ENCODE measurements at places on chromosomes 2 and 18.

GRCh38 chr2:113203901-113204519, 30.2 kb downstream of the PSD4 start:
- peak; percentile 92 for DNase-seq

DNA sequence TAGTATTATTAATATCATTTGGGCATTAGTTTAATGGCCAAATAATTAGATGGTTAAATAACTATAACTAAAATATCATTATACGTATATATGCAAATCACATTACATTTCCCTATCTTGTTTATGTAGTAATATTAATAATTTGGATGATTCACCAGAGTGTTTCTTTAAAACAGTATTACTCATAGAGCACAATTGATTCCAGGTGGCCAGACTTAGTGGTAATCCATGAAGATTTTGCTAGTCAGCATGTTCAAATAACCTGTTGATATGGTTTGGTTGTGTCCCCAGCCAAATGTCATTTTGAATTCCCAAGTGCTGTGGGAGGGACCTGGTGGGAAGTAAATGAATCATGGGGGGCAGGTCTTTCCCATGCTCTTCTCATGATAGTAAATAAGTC, 782.3 kb downstream of the LRP1B start:
- no peak for DNase-seq

DNA sequence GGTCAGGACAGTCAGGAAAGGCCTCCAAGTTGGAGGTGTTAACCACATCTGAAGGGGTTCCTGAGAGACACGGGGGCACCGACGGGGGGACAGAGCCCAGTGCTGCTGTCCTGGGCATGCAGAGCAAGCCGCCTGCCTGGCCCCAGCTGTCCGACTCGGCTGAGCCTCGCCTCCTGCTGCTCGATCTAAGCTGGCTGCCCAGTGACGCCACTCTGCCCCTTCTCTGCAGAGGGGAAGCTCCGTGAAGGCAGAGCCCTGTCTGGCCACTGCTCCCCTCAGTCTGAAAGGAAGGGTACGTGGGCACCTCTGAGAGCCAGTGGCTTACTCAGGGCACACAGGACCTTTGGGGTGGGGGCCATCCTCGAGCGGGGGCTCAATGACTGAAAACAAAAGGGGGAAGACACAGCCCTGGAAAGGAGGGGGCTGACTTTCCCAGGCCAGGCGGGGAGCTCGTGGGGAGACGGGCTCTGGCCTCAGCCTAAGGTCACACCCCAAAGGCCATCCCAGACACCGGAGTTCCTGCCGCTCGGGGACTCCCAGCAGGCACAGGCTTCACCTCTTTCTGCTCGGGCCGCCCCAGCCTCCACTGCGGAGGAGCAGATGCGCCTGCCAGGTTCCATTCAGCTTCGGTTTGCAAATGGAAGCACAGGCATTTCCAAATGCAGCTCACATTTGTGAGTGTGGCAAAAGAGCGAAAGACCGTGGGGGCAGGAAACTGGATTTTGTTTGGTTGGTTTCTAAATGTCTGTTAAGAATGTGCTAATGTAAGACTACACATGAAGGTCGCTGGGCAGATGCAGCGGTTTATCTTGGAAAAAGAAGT, 136.9 kb downstream of the HDAC4 start:
- no peak for DNase-seq

GRCh38 chr18:44841221-44841620, 160.5 kb downstream of the SETBP1 start:
- DNase-seq = no peak

DNA sequence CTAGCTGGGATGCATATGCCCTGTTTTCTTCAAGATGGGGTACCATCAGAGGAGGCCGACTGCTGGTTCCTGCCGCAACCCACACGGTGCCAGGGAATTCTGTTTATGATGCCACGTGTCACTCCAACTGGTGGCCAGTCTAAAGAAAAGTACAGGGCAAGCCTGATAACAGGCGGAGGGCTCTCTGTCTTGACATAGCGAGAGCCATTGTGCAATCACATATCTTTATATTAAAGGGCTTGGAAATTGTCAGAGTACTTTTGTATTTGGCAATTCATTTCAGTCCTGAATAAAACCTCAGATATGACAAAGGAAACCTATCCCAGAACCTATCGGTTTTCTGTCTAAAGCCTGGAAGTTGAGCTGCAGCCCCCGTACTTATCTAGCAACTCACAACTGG, 768.4 kb downstream of the TDRD15 start:
- DNase-seq = no peak

- DNase-seq = peak; percentile 57
These were observed 464 bp upstream of the TLX2 start for GRCh38 chr2:74513605-74514367.

- no peak for DNase-seq
These were observed 69.1 kb downstream of the SRBD1 start for GRCh38 chr2:45542013-45542412.

- DNase-seq = no peak
These were observed 133.8 kb upstream of the RNF152 start for GRCh38 chr18:62026586-62026985.

DNA sequence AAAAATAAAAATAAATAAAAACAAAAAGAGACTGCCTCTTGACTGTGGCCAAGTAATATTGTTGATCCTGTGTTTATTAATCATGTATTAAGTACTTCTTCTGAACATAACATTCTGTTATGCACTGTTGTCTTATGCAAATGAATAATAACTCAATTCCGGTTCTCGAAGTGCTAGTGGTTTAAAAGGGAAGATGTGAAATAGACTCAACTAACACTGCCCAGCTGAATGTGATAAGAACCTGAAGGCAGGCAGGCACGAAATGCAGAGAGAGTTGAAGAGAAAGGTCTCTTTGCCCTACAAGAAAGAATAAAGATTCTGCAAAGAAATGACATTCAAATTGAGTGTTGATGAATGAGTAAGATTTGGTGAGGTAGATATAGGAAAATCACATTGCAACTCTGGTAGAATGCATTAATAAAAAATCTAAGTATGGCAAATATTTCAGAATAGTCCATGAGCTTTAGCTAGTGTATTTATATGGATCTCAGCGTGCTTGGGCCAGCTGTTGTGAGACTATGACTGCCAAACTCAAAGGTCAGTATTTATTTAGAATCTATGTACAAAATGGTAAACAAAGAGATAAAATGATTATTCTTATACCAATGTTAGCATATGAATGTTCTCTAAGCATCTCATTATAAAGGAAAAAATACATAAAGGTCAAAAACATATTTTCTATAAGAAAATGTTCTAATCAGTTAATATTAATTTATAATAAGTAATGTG, 352.3 kb upstream of the CDH7 start:
- DNase-seq = no peak

GRCh38 chr2:26465981-26466471, 11.9 kb downstream of the OTOF start:
- no peak for DNase-seq

GRCh38 chr2:110691612-110692258, 13.9 kb upstream of the BUB1 start:
- DNase-seq = no peak

- DNase-seq = no peak
These were observed 12.4 kb downstream of the NMI start for GRCh38 chr2:151277067-151277466.

DNA sequence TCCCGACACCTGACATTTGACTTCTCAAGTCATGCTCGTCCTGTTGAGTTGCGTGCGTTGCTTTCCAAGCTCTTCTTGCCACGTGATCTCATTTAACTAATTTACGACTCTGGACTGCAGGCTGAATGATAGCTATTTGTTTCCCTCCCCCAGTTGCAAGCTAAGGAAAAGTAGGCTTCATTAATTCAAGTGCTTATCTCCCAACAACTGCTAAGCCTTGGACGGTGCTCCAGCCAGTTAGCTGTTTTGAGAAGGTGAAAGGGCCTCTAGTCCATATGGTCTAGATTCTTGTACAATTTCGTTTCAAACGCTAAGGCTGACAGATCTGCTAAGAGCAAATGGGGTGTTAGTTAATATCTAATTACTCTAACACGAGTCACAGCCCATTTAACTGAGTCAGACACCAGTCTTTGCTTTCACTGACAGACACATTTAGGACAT, 21.1 kb downstream of the GPR45 start:
- DNase-seq = no peak

- peak; percentile 72 for DNase-seq
These were observed at the start of gene DGKD for GRCh38 chr2:233353769-233354499. DGKD (plus strand) TSS chr2:233354494; CDS start chr2:233354519, 25 bp downstream.

DNA sequence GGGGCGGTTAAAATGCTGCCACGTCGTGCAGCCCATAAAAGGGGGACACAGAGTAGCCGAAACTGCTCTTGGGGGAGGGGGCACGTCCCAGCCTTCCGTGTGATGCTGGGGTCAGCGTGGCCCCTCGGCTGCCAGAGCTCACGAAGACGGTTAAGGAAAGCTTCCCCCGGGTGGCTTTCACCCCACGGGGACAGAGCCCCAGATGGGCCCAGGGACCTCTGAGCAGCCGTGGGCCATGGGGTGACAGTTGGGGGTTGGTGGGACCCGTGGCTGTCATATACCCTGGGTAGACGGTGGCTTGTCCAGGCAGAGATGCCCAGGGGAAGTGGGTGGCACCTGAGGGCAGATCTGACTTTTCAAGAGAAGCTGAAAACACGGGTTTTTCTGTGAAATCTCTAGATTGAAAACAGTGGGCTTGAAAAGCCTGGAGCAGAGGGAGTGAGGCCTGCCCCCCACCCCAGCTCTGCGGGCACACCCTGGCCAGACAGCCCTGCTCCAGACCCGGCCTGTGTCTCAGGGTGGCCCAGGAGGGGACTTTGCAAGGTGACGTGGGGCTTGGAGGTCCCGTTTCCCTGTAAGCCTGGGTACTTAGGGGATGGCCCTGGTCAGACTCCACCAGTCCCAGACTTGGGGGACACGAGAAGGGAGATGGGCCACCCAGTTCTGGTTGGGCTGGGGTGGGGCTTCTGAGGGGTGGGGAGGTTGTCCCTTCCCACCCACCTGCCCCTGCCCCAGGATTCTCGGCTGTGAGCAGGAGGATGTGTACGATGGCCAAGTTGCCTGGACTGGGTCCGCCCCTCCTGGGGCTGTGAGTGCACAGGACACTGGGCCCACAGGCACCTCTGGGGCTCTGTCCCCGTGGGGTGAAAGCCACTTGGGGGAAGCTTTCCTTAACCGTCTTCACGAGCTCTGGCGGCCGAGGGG, 652 bp downstream of the NEU4 start:
- DNase-seq = no peak

GRCh38 chr2:168490015-168490874, 34.2 kb downstream of the CERS6 start:
- peak; percentile 82 for DNase-seq

- DNase-seq = peak; percentile 32
These were observed 56.8 kb upstream of the ST3GAL5 start for GRCh38 chr2:85945586-85945985.

DNA sequence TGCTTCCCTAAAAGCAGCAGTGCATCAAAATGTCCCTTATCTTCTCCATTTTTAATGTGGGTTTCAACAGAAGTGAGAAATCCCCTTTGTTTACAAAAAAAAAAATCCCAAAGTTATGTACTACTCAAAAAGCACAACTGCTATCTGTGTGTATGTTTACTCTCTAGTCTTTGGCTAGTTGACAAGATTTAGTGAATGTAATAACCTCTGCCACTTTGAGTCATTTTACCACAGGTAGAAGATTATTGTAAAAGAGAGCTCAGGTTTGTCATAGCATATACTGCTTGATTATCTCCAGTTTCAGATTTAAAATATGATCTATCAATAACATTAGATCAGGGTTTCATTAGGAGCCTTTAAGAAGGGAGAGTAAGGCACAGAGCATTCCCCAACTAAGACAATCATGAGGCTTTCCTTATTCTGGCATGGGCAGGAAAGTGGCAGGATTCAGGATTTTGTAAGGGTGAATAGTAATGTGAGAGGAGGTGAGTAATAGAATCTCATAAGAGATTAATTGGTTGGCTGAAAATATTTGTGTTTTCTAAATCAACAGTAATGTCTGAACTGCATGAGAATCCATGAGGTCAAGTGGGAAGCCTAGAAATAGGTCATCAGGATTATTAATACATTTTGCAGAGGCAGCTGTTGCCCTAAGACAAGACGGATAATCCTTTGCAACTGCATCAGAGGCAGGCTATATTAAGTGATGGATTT, 1780.3 kb upstream of the LRRTM1 start:
- DNase-seq = no peak

DNA sequence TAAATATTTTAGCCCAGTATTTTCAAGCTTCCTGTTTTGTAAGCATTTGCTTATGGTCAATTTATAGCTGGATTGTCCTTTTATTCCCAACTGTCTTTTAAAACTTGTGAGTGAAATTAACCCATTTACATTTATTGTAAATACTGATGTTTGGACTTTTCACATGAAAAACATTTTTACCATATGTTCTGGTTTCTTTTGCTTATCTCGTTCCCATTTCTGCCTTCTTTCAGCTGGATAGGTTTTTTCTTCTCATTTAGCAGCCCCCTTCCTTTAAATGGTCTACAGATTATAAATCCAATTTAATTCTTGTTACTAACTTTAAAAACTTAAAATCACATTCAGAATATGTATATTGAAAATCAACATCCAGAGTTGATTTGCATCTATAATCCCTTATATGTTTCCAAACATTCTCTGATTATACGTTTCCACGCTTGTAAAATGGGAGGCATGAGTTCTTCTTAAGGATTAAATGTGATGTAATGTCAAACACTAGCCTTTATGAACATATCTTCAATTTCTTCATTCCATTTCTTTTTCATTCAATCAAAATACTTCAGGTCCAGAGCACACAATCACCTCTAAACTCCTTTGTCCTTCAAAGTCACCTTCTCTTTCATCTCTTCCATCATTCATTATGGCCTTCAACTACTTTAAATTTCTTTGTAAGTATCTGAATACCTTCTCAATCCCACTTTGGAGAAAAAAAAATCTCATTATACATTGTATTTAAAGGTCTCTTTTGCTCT, 1.1 kb upstream of the KDM3A start:
- DNase-seq = no peak

DNA sequence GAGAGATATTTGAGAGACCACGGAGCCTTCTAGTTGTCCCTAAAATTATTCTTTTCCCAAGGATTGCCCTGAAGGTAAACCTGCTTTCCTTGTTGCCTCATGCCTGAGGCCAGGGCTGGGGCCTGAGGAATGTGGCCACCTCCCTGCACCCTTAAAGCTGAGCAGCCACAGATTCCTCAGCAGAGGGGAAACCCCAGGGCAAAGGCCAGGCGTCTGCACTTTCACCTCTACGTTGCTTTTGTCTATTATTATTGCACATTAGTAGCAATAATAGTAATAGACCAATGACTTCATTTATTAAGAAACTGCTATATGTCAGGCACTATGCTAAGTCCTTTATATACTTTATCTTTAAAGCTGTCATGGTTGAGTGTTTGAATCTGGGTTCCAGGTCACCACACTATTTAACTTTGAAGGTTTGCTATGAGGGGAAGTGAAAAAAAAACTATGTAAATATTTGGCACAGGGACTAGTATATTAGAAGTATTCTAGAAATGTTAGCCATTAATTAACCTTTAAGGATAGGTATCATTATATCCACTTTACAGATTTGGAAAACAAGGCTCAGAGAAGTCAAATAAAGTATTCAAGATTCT, 104.2 kb downstream of the LRRC30 start:
- no peak for DNase-seq

- DNase-seq = no peak
These were observed 409.0 kb upstream of the POU3F3 start for GRCh38 chr2:104444889-104445288.

- DNase-seq = peak; percentile 63
These were observed 149.1 kb downstream of the RHBDD1 start for GRCh38 chr2:226984750-226985582.
